K562 (cell line): ENCODE measurements at places on chromosomes 7 and 10. TPM values are rescaled to one million over a fixed set of nuclear protein-coding genes. Genes with fewer than 3 reads are reported as not detected.
A peak's percentile ranks its signal among the peaks of the same experiment; 100 is the strongest.

The MLXIPL gene
- 10.2 and 11.8 TPM in 2 replicates for total RNA-seq

The OR2A5 gene
- not detected in 2 replicates for total RNA-seq

The RHOBTB1 gene
- total RNA-seq = 8.2 and 8.5 TPM in 2 replicates

The AKR1D1 gene
- not detected in 2 replicates for total RNA-seq

DNA sequence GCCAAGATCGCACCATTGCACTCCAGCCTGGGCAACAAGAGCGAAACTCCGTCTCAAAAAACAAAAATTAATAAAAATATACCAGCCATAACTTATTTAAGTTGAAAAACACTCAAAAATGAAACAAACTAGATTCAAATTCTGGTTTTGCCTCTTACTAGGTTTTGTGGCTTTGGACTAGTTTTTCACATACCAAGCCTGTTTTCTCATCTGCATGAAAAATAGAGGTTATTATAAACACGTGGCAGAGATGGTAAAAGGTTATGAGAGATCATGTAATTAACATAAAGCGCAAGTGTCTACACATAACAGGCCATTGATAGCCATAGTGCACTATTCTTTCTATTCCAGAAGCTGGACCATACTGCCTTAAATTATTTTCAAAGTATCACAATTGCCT, 35.5 kb upstream of the CABCOCO1 start:
- no peak for DNase-seq

GRCh38 chr7:107957436-107957835, 45.5 kb downstream of the LAMB1 start:
- no peak for DNase-seq

DNA sequence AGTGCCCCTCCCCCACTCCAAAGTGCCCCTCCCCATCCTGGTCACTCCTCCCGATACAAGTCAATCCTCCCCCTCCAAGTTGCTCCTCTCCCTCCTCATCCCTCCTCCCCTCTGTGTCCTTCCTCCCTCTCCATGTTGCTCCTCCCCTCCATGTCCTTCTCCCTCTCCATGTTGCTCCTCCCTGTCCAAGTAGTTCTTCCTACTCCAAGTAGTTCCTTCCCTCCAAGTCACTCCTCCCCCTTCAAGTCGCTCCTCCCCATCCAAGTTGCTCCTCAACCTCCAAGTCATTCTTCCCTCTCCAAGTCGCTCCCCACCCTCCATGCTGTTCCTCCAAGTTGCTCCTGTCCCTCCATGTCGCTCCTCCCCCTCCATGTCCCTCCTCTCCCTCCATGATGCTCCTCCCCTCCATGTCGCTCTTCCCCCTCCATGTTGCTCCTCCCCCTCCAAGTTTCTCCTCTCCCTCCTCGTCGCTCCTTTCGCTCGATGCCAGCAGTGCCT, 8.6 kb upstream of the WBP1L start:
- DNase-seq = peak; percentile 58

DNA sequence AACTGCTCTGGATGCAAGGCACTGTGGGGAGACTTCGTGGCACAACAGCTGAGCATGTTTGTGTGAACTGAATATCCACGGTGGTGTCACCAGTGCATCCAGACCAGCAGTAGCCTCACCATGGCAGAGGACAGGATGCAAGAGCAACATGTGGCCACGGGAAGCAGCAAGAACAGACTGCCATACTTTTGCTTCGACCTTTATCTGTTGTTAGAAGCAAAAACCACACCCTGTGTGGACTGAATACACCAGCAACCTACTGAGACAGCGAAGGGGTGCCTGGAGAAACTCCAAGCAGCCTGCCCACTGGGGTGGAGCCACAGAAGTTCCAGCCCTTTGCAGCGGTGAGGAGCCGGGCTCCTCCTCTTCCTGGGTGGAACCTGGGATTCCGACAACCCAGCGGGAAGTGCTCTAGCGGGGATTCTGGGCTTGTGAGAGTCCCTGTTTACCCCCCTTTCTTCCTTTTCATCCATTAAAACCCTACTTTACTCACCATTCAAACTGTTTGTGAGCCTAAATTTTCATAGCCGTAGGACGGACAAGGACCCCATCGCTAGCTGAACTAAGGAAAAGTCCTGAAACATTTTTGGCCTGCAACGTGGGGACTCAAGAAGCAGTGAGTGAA, 584.9 kb downstream of the GRM8 start:
- peak; percentile 82 for DNase-seq

DNA sequence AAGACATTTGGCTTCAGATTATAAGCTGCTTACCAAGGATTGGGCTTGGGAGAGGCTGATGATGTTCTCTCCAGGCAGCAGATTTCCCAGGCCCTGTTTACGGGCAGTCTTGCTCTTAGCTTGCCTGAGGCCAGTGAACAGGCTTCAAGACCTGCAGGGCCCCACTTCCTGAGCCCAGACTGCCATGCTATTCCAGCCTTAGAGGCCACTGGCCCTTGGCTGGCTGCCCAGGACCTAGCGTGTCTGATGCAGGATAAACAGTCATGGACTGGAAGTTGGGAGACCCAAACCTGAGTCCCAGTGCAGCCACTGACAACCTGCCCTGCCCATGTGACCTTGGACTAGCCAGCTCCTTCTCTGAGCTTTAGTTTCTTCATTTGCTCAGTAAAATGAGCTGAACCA, 2.9 kb downstream of the PRXL2A start:
- no peak for DNase-seq

- no peak for DNase-seq
Observed at GRCh38 chr10:5953676-5954075, 23.7 kb downstream of the IL15RA start.

- peak; percentile 11 for DNase-seq
Observed at GRCh38 chr7:39238234-39238869, 260.6 kb downstream of the POU6F2 start.

GRCh38 chr10:79270466-79271246, 76.6 kb upstream of the PPIF start:
- DNase-seq = peak; percentile 70

GRCh38 chr10:119301397-119301796, 94.0 kb downstream of the GRK5 start:
- DNase-seq = no peak

GRCh38 chr10:114870486-114870885, 48.9 kb downstream of the FHIP2A start:
- no peak for DNase-seq

- no peak for DNase-seq
Observed at GRCh38 chr10:92809840-92810239, 38.5 kb upstream of the EXOC6 start.

GRCh38 chr7:20218279-20218678, 1.1 kb upstream of the MACC1 start:
- DNase-seq = no peak

GRCh38 chr7:3310884-3311283, 9.8 kb downstream of the SDK1 start:
- DNase-seq = no peak

- DNase-seq = no peak
Observed at GRCh38 chr7:104900525-104901239, 113.3 kb upstream of the KMT2E start.

- peak; percentile 84 for DNase-seq
Observed at GRCh38 chr7:73851410-73852338, 9.3 kb upstream of the TMEM270 start.

GRCh38 chr7:2224491-2224928, 8.2 kb downstream of the MAD1L1 start:
- no peak for DNase-seq

DNA sequence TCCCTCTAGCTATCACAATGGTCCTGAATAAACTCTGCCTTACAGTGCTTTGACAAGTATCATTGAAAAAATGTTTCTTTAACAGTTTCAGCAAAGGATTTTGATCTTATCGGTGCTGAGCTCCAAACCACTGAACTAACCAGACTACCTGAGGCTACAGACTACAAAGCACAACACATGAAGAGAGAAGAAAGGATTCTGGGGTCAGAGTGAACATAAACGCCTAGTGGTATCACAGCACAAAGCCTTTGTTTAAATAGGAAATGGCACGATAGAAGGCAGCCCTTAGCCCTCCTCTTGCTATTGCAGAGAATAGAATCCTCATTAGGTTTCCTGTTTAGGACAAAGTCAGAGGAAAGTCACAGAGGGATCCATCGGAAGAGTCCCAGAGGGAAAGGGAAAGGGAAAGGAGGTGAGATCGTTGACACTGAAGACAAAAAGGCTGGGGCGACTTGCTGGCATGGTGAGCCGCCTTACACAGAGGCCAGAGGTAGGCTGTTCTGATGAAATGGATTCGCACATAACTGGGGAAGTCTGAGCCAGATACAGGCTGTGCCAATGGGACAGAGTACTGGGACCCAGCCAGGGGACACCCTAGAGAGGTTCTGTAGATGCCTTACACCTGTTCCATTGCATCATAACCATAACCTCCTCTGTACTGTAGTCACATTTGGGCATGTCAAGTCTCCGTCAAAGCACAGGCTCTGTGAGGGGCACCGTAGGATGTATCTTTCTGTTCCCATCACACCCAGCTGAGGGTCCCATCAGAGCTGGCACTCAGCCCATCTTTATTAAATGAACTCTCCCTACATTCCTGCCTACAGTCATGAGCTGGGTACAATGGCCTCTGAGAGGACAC, 71.5 kb downstream of the XPNPEP1 start:
- DNase-seq = no peak

- DNase-seq = no peak
Observed at GRCh38 chr7:53656881-53657280, 621.4 kb downstream of the POM121L12 start.

DNA sequence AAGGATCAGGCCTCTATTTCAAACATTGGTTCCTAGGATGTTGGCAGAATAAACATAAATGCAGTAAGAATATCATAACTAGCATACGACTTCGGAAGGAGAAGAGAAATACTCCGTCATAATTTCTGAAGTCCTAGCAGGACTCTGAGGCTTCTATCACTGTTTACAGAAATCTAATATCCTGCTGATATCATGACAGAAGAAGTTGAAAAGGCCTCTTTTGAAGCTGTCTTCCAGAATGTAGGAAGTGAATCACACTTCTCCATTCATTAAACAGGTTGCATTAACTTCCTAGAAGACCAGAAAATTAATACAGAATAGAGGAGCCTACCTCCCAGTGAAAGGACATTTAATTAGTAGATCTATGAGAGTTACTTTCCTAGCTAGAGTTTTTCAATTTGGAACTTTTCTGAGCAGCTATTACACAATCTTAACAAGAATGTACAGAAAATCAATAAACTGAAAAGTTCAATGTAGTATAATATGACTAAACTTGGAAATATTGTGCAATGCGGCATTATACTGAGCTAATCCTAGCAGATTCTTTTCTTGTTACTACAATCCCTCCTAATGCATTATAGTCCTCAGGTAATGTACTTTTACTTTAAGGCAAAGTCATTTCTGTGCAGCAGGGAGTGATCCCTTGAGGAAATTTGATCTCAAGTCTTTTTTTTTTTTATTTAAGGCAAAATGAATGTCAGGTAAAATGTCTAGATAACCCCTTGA, 622.6 kb upstream of the CELF2 start:
- DNase-seq = no peak

- DNase-seq = no peak
Observed at GRCh38 chr7:144407266-144407931, 3.9 kb upstream of the NOBOX start.

GRCh38 chr7:129635300-129636029, 23.9 kb downstream of the NRF1 start:
- peak; percentile 76 for DNase-seq

DNA sequence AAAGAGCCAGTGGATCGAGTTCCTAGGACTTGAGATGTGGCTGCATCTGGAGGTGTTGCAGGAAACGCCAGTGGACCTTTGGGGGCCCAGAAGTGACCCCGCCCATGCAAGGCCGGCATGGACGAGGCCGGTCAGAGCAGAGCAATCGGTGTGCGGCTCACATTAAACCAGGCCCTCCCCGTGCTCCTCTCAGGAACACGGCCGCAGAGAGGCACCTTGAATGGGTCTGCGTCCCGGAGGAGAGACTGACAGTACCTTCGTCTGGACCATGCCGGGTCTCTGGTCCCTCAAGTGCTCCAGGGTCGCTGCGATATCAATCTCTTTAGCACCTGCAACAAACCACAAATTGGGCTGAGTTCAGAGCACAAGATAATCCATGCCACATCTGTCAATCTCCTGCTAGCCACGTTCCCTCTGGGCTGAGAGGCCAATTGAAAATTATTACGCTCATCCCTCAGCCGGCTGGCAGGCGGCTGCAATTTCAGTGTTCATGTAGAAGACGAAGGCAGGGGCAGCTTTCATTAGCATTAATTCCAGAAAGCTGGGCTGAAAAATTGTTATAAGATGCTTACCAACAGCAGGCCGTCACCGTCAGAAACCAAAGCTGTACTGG, 212.0 kb downstream of the DNAJB6 start:
- no peak for DNase-seq

DNA sequence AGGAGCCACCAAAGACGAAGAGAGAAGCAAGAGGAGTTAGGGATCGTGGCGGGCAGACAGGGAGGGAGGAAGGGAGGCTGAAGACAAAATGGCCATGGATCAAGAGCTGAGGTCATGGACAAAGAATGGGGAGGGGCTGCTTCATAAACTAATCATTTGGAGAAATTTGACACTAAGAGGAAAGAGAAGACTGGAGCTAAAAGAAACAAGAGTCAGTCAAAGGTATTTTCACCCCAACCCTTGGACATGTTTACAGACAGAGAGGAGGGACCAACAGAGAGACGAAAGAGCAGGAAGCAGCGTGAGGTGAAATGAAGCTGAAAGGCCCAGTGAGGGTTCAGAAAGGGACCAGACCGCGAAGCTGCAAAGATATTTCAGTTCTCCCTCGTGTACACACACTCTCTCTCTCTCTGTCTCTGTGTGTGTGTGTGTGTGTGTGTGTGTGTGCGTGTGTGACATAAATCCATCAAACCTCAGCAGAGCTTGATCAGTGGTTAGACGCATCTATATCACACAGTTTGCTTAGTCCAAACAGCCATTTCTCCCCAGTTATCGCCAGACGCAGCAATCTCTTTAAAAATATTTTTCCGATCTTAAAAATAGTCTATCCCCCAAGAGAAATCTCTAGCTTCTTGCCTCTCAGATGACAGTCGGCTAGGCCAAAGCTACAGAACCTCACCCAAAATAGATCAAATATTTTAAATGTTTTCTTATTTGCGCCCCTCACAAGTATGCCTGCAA, 12.5 kb upstream of the CALD1 start:
- no peak for DNase-seq

DNA sequence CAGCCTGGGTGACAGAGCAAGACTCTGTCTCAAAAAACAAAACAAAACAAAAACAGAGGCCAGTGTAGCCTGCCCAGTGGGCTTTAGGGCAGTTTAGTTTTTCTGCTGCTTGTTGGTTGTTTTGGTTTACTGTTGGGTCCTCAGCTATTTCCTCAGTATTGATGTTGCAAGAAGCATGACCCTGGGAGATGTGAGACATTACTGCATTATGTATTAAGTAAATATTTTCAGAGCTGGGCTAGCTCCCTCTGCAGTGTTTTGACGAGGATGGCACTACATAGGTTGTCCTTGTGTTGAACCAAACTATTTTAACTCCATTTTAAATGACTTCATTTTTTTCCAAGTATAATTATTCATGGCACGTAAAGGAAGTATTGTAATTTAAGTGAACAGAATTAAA, 4.8 kb downstream of the AKAP9 start:
- DNase-seq = no peak

GRCh38 chr7:30922596-30922995, 10.9 kb downstream of the AQP1 start:
- no peak for DNase-seq
